ENCODE measurements at places on chromosomes 4 and X.

DNA sequence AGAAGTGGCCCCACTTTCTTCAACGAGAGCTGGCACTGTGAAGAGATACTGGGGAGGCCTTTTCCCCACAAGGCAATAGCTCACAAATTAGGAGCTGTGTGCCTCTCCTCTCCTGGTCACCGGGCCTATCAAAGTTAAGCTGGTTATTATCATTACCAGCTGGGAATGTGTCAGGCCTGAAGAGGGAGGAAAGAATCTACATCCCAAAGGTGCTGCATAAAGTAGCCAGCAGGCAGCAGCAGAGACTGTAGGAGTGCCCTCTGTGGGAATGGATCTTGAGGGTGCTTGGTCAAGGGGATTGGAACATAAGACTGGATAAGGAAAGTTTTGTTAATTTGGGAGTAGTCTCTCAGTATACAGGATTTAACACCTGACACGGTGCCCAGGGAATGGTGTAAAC is 9.1 kb upstream of the TMPRSS11D start:
- DNase-seq = no peak

- peak; percentile 43 for DNase-seq
Observed at GRCh38 chr4:119627267-119628255, 1.0 kb downstream of the PDE5A start.

- DNase-seq = no peak
Observed at GRCh38 chr4:37486166-37486565, 200.0 kb downstream of the RELL1 start.

DNA sequence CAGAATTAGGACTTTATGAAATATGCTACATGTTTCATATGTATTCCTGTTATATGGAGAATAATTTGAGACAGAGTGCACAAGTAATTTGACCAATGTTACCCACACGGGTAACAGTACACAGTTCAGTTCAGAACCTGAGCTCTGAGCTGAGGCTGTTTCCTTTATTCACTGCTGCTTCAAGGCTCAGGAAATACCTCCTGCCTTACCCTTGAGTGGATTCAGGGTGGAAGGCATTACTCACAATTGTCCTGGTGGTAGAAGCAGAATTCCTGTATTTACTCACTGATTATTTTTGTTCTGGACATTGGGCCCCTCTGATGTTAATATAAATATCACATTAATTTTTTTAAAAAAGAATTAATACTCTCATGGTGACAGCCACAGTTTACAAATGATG is 73.5 kb upstream of the CAMK2D start:
- DNase-seq = no peak

DNA sequence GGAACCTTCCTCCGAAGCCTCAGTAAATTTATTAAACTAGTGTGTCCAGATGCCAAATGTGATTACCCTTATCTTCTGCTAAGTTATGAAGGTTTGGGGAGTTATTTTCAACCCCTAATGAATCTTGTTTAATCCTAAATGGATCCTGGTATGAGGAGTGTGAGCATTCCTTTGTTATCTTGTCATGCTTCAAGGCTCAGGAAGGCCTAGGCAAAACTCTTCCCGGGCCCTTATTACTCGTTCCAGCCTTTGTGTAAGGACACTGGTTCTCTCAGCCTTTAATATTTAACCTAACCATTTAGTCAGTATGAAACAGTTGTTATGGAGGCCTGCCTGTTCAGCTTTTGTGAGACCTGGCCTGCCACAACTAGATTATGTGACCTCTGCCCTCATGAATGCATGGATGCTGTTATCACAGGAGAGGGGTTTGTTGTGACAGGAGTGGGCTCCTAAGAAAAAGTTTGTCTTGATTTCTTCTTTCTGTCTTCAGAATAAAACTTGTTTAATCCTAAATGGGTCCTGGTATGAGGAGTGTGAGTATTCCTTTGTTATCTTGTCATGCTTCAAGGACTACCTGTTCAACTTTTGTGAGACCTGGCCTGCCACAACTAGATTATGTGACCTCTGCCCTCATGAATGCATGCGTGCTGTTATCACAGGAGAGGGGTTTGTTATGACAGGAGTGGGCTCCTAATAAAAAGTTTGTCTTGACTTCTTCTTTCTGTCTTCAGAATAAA is 181.7 kb downstream of the SLC39A8 start:
- DNase-seq = no peak

DNA sequence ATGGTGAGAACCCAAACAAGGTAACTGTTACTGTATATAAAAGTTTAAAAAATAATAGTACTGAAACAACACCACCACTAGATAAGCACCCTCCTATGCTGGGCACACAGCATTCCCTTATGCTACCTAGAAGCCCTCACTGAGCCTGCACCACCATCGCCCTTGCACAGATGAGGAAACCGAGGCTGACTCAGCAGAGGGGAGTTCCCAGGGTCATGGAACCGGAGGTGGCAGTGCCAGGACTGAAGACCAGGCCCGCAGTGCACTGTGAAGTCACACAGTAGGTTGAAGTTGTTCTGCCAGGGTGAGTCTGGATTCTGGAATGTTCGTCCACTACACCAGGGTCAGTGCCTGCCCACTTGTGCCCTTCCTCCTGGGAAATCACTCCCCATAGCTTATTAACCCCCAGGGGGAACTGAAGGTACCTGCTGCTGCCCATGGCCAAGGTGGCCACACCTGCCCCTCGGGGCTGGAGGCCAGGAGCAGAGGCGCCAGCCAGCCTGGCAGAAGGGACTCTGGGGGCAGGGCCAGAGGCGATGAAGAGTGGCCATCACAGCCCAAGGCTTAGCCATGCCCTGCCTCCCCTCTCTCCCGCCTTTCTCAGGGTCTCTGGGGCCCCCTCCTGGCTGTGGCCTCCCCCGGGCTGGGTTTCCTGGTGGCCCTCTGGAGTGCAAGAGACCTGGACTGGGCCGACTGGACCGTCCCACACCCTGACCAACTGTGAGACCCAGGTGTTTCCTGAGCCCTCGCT is 15.1 kb upstream of the ABLIM2 start:
- DNase-seq = no peak

DNA sequence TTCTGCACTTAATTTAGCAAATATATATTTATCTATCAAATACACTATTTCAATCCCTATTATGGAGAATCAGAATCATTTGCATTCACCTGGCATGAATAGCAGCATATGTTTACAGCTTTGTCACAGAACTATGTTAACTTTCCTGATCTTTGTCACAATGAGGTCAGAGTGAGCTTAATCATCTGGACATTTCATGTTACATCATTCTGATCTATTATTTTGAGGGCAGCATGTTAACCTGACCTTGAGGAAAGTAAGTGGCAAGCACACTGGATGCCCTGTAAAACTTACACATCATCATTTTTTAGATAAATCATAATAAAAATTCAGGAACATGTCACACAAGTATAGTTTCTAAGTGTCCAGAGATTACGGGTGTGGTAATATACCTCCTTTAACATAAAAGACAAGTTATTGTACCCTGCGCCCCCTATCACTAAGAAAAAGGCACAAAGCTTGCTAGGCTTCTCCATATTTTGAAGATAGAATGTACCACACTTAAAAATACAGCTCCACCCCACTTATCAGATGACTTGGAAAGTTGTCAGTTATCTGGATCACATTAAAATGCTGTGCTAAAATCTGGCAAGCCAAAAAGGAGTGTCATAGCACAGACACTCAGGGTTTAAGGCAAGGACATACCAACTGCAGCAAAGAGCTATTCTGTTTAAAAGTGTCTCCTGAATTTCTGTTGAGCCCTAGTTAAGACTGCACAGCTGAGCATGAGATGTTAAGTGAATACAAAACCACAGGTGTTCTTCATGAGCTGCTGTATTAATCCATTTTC is 182.7 kb upstream of the FAT4 start:
- no peak for DNase-seq

DNA sequence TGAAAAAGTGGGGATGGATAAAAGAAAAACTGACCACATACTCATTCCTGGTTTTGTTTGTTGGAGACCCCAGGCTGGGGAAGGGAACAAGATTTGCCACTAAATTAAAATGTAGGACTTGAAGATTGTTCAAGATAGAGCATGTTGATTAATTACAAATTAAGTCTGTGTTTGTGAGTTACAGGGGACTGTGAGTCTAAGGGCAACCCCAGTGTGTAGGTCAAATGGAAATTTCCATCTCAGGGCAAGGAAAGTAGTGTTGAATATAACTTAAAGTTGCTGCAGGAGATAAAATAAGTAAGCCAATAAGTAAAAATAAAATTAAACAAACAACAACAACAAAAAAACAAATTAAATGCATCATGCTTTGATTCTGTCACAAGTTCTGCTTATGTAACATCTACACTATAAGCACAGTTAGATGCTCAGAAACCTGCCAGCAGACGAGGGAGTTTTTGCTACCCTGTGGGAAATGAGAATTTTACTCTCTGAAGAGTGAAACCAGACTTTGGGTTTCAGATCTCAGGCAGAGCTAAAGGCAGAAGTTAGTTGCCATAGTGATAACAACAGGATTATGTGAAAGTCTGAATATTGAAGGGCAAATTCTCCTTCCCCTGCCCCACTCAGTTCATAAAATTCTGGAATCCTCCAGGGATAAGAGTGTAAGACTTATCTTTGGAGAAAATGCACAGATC is 352.3 kb downstream of the GRXCR1 start:
- DNase-seq = no peak

- no peak for DNase-seq
Observed at GRCh38 chr4:80909938-80910337, 120.6 kb upstream of the BMP3 start.

DNA sequence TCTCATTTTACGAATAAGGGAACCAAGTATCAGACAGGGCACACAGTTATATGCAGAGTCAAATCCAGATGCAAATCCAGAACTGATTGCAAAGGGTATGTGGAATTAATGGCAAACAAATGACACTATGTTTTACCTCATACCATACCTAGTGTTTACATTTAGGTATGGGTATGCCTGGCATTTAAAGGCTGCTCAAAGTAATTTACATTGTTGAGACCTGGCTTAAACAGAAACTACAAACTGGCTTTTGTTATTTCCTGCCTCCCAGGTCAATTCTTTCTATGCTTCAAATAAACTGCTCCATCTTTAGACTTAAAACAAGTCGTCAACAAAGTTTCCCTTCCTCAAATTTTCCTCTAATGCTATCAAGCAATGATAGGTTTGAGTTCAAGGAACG is 33.7 kb downstream of the ANKRD17 start:
- DNase-seq = no peak

DNA sequence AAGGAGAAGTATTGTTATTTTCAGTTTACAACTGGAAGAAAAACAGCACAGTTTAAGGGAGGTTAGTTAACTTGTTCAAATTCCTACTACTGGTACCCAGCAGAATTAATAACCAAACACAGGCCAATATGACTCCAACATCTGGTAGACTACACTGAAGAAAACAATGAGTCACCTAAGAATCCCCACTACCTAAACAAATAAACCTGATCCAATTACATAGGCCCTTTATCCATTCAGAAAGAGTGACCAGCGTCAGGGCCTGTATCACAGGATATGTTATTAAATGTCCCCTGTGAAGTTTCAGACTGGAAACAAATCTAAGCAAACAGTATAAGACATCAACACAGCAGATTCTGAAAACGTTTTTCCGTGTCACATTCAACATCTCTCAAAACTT is 492.5 kb upstream of the INTU start:
- no peak for DNase-seq

- DNase-seq = no peak
Observed at GRCh38 chrX:22365460-22365859, 92.7 kb downstream of the CBLL2 start.

- DNase-seq = no peak
Observed at GRCh38 chrX:10986616-10987015, 124.5 kb upstream of the HCCS start.

DNA sequence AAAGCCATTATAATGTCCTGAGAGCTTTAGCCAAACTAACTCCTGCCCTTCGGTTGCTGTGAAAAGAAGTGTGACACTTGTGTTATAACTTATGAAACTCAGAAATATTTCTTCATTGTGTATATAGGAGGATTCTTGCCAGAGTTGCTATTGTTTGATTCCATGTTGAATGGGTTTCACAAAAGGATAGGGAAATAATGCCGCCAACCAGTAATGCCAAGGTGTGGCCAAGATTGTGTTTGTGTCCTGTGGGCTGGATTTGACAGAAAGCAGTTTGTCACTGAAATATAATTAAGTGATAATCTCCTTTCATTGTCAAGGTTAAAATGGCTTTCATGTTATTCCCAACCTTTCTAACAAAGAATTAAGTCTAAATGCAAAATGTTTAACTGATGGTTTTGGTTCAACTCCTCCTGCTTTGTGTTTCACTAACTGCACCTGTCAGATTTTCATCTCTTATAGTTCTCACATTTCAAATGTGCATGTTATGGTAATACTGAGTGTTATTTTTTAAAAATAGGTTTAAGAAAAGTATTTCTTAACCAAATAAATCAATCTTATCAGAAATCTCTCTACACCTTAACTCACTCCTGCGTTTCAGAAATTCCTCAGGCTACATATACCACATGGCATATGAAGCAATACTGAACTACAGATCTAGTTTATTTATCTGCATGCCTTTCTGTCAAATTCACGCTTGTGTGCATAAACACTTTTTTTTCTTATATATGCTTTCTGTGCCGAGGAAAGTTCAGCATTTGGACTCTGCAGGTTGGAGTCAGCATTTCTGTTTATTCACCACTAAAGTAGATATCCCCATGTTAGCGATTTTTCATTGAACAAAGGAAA is at the start of gene CLDN22:
Gene CLDN22, minus strand, starts transcription at position 66 of the 849 bp plus-strand sequence. Its CDS starts 58 bp downstream, at position 8.
- DNase-seq = no peak

DNA sequence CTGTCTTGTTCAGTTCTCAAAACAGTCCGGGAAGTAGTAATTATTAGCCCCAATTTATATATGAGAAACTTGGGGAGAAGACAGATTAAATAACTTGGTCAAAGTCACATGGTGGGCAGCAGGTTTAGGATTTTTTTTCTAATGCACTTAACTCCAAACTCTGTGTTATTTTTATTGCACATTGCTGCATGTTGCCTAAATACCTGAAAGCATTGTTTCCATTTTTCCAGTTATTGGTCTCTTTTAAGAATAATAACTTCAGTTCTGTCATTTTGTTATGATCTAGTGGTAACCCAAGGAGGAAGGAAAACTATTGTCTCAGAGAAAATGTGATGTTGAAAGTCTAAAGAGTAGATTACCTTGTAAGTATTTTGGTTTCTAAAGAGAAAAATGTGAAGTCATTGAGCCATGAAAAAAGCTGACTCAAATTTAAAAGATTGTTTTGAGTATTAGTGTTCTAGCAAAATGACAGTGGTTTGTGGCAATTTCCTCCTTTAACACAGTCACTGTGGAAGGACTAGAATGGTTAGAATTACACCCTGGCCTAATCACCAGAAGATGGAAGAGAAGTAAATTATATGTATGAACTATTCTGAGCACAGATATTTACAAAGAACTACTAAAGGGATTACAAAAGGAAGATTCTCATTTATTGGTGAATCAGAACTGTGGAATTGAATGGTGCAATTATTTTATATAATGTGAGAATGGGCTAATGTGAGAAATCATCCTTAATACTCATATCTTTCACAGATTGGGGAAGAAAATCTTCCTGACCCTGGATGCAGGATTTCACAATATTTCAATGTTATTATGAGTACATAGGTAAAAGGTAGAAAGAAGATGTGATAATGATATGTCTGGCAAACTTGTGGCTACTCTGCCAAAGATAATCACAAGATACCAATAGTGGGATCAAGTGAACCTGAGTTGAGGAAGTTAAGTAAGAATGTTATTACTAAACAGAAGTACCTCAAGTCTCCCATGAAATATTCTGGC is 21.7 kb upstream of the CXCL8 start:
- DNase-seq = no peak

GRCh38 chrX:40283981-40284380 is 186.2 kb upstream of the BCOR start:
- no peak for DNase-seq

- no peak for DNase-seq
Observed at GRCh38 chr4:109166126-109166525, 136.3 kb downstream of the COL25A1 start.

GRCh38 chr4:139282721-139283075 is 2.7 kb upstream of the MGARP start:
- no peak for DNase-seq
